Renal pelvis (tissue), 12 donors: ENCODE measurements at places on chromosomes 12 and 14. TPM values are rescaled to one million over a fixed set of nuclear protein-coding genes. Genes with fewer than 3 reads are reported as not detected.

The BATF gene
- 0.71 TPM for polyA plus RNA-seq

The LRP1-AS gene
- not detected for polyA plus RNA-seq

The PMCH gene
- 0.96 TPM for polyA plus RNA-seq

DNA sequence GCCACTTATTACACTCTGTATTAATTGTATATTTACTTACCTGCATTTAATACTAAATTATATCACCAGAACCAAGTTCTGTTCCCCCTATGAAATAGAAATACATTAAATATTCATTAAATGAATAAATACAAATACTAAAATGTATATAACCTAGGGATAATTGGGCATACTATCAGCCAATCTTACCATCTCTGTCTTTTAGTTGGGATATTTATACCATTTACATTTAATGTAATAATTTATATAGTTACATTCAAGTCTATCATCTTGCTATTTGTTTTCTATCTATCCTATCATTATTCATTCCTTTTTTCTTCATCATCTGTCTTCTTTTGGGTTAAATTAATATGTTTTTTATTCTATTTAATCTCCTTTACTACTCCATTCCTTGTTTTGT, 4.1 kb upstream of the ADAMTS20 start:
- DNase-seq = no peak

- no peak for DNase-seq
Observed at GRCh38 chr14:95272057-95272456, 47.7 kb downstream of the CLMN start.

DNA sequence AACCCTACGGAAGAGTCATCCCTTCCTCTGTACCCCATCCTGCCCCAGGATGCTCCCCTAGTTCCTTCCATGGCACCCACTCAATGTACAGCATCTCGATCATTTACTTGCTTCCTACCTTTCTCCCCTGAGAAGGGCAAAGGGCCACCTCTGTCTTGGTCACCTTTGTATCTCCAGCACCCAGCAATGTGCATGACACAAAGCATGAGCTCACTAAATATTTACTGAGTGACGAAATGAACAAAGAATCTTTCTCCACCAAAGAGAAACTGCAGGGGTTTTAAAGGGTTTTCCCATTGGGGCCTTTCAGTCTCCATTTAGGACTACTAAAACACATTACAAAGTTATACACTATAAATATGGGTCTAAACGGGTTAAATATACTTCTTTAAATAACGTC, 30.6 kb downstream of the ATG14 start:
- DNase-seq = no peak

DNA sequence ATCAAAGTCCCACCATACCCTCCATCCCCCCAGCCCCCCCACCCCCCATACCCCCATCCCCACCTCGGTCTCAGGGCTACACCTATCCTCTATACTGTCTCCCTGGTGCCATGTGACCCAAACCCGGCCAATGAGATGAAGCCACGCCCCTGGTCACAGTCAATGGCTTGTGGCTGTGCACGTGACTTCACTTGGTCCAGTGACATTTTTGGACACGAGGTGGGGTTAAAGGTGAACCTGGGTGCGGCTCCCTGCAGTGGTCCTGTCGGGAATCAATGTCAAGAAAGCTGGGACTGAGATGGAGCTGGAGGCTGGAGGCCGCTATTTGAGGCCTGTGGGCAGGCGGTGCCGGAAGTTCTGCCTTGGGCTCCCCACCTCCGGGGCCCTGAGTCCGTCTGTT, 100.7 kb upstream of the MAP1LC3B2 start:
- DNase-seq = no peak
